Hematopoietic multipotent progenitor cell (in vitro differentiated cells): ENCODE measurements at places on chromosomes 1 and 21. TPM values are rescaled to one million over a fixed set of nuclear protein-coding genes. Genes with fewer than 3 reads are reported as not detected.

DNA sequence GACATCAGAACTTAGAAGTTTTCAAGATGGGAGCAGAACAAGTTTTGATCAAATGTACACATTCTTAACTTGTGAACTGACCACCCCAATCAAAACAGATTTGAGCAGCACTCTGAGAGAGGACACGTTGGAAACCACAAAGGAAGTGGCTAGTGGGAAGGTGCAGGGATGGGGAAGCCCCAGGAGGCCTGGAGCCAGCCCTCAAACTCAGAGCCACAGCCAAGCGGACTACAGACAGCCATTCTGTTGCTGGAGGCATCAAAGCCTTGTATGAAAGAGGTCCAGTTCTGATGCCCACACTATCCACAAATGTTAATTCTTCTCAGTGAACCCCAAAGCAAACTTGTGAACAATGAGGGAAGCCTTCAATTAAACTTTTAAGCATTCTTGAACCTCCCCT, 143.6 kb upstream of the RAB4A start:
- DNase-seq: no peak

- DNase-seq: no peak
Observed at GRCh38 chr21:45294509-45295291, 7.0 kb upstream of the POFUT2 start.

Gene RIMS3
- 1.9 TPM for total RNA-seq

- DNase-seq: no peak
Observed at GRCh38 chr1:206435445-206435844, 34.8 kb upstream of the IKBKE start.

- DNase-seq: no peak
Observed at GRCh38 chr21:38303300-38303699, 46.5 kb downstream of the KCNJ15 start.

Gene MAP10
- total RNA-seq: 5.9 TPM

- DNase-seq: no peak
Observed at GRCh38 chr1:235625340-235625739, 24.2 kb downstream of the GNG4 start.

Gene SH2D5
- not detected for total RNA-seq

GRCh38 chr1:167563579-167564246, 10.2 kb upstream of the CREG1 start:
- DNase-seq: no peak

DNA sequence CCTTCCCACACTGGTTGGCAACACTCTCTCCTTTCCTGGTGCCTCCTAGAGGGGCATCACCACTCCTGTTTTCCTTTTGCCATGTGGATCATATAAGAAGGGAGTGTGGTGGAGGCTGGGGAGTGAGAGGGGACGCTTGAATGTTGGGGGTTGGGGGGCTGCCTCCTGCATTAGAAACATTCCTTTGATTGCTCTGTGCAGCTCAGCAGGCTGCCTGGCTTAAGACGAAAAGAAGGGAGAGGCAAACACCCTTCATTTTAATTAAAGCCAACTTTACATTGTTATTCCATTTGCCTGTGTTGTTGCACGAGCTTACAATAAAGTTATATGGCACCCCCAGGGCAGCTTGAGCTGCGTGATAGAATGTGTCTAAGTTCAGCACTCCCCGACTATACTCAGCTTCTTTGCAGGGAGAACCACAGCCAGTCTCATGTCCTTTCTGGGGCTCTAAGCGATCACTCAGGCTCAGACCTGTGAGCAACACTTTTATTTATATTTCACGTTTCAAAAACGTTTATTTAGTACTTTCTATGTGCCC, 57.4 kb downstream of the FOXD2 start:
- DNase-seq: no peak

Gene A3GALT2
- not detected for total RNA-seq

GRCh38 chr1:209743145-209743482, 12.7 kb upstream of the TRAF3IP3 start:
- no peak for DNase-seq

- DNase-seq: no peak
Observed at GRCh38 chr1:159010391-159010790, 684 bp downstream of the IFI16 start.

Gene C1orf53
- not detected for total RNA-seq
